Upper lobe of right lung (tissue), 1 donor: ENCODE measurements at places on chromosomes 11 and 22. TPM values are rescaled to one million over a fixed set of nuclear protein-coding genes. Genes with fewer than 3 reads are reported as not detected.

DNA sequence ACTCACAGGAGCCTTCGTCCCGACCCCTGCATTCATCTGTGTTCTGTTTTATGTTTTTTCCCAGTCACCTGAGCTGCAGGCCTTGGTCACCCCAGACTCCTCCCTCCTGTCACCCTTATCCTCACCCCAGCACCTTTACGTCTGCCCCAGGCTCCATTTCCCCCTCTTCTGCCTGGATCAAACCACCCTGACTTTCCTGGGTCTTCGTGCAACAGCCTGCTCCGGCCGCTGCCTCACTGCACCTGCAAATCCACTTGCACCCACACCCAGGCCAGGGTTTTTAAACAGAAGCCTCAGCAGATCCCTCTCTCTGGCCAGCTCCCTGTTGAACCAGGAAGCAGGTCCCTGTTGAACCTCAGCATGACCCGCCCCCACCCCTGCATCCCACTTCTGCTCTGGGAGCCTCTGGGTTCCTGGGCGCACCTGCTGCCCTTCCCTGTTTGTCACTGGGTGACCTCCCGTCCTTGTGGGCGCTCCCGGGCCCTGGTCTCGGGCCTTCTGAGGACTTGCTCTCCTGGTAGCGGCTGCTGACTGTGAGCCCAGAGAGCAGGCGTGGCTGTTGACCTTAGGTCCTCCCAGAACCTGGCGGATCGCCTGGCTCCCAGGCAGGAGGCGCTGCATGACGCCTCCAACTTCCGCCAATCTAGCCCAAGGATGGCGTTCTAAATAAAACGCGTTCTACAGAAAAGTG is 12.8 kb downstream of the MAPK8IP2 start:
- H3K27me3 ChIP-seq: no peaks in the 10 kb centered on the region
- H3K4me3 ChIP-seq: no peak overlapping the region
- no peaks in the 10 kb centered on the region for H3K36me3 ChIP-seq
- H3K4me1 ChIP-seq: no peaks in the 10 kb centered on the region

GRCh38 chr11:19039409-19039808 is 21.1 kb downstream of the MRGPRX2 start:
- H3K27me3 ChIP-seq: no peaks in the 10 kb centered on the region
- no peak overlapping the region for H3K27ac ChIP-seq

DNA sequence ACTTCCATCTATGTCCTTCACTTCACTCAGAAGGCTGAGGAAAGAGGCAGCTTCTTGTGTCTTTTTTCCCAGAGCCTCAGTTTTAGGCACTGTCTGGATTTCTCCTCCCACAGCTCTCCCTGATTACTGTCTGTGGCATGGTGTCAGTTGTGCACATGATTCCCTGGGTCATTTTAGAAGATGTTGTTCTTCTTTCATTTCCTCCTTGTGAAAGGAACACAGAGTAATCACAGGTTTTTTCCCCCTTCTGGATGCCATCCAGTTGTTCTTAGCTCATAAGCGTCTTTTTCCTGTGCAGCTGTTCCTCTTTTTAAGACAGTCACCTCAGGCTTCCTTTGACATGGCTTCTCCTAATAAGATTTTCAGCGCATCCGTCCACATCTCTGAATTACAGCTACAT is 212.2 kb downstream of the FAM181B start:
- no peak overlapping the region for H3K4me3 ChIP-seq
- no peaks in the 10 kb centered on the region for H3K36me3 ChIP-seq
- H3K27me3 ChIP-seq: no peaks in the 10 kb centered on the region
- no peaks in the 10 kb centered on the region for H3K4me1 ChIP-seq
- H3K27ac ChIP-seq: no peak overlapping the region

DNA sequence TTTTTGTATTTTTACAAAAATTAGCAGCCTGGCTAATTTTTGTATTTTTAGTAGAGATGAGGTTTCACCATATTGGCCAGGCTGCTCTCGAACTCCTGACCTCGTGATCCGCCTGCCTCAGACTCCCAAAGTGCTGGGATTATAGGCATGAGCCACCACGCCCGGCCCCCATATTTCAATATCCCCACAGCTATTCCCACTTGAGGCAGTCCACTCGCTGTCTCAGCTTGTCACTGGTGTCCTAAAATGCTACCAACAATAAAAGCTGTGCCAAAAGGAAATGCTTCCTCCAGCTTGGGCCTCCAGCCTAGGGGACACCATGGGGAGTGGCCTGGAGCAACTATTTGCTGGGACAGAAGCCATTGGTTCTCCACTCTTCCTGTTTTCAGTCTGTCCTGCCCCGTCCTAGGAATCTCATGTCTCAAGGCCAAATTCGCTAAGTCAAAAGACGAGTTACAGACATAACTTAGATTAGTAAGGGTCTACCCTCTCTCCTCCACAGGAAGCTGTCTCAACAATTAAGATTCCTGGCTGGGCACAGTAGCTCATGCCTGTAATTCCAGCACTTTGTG is 7.3 kb upstream of the SPINDOC start:
- H3K27me3 ChIP-seq: no peaks in the 10 kb centered on the region
- H3K4me1 ChIP-seq: no peaks in the 10 kb centered on the region
- H3K36me3 ChIP-seq: no peaks in the 10 kb centered on the region
- H3K27ac ChIP-seq: peak overlapping the region; percentile 17
- no peak overlapping the region for H3K4me3 ChIP-seq

GRCh38 chr22:23913306-23913660 is 19.1 kb downstream of the MIF start:
- DNase-seq: no peak
- peak overlapping the region; percentile 88 for H3K27ac ChIP-seq
- H3K4me3 ChIP-seq: peak overlapping the region; percentile 66
- H3K36me3 ChIP-seq: no peaks in the 10 kb centered on the region

- H3K4me3 ChIP-seq: no peak overlapping the region
- peaks cover 58% of the 10 kb centered on the region for H3K36me3 ChIP-seq
- peaks cover 16% of the 10 kb centered on the region for H3K4me1 ChIP-seq
- H3K27ac ChIP-seq: no peak overlapping the region
Observed at GRCh38 chr11:8690374-8691342, 8.1 kb downstream of the RPL27A start.

GRCh38 chr22:21643533-21644357 is 1.6 kb downstream of the SDF2L1 start:
- H3K27ac ChIP-seq: no peak overlapping the region
- H3K4me3 ChIP-seq: peak overlapping the region; percentile 78
- DNase-seq: no peak
- H3K27me3 ChIP-seq: no peaks in the 10 kb centered on the region
- H3K4me1 ChIP-seq: peaks cover 13% of the 10 kb centered on the region
- H3K36me3 ChIP-seq: peaks cover 25% of the 10 kb centered on the region

GRCh38 chr11:77058900-77059299 is 7.9 kb upstream of the CAPN5 start:
- no peaks in the 10 kb centered on the region for H3K36me3 ChIP-seq
- no peak for DNase-seq
- no peaks in the 10 kb centered on the region for H3K27me3 ChIP-seq

DNA sequence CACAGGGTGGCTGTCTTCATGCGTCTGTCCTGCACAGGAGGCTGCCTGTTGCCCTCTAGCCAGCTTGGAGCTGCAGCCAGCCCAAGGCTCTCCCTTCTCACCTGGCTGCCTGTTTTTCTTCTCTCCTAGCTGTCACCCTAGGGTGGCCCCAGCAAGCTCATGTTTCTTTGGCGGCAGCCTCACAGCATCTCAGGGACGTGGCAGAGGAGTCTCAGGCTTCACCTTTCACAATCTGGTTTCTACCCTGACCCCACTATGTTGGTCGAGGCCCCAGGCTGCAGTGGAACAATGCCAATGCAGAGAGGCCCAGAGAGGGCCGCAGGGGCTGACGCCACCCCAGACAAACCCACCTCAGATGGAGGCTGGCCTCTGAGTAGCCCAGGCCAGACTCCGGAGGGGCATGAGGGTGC is 2.5 kb upstream of the CLDN5 start:
- peak overlapping the region; percentile 26 for H3K27ac ChIP-seq
- H3K27me3 ChIP-seq: peaks cover 53% of the 10 kb centered on the region
- DNase-seq: peak; percentile 51
- H3K36me3 ChIP-seq: no peaks in the 10 kb centered on the region

GRCh38 chr11:46736615-46737014 is 17.6 kb downstream of the F2 start:
- H3K4me1 ChIP-seq: no peaks in the 10 kb centered on the region
- peaks cover 4% of the 10 kb centered on the region for H3K36me3 ChIP-seq
- no peak overlapping the region for H3K4me3 ChIP-seq
- H3K27me3 ChIP-seq: no peaks in the 10 kb centered on the region

- H3K4me3 ChIP-seq: no peak overlapping the region
- no peaks in the 10 kb centered on the region for H3K4me1 ChIP-seq
- no peak overlapping the region for H3K27ac ChIP-seq
Observed at GRCh38 chr11:115919341-115920091, 415.3 kb upstream of the CADM1 start.

GRCh38 chr22:28541137-28541536 is 138.5 kb downstream of the TTC28 start:
- H3K4me3 ChIP-seq: no peak overlapping the region
- DNase-seq: no peak
- no peak overlapping the region for H3K27ac ChIP-seq
- H3K27me3 ChIP-seq: no peaks in the 10 kb centered on the region

- no peaks in the 10 kb centered on the region for H3K27me3 ChIP-seq
- H3K4me1 ChIP-seq: no peaks in the 10 kb centered on the region
- no peak for DNase-seq
- no peak overlapping the region for H3K4me3 ChIP-seq
- no peak overlapping the region for H3K27ac ChIP-seq
Observed at GRCh38 chr11:112165049-112165448, 1.2 kb upstream of the IL18 start.

GRCh38 chr22:19965771-19966709 is 24.4 kb upstream of the TXNRD2 start:
- H3K27me3 ChIP-seq: no peaks in the 10 kb centered on the region
- H3K36me3 ChIP-seq: peaks cover 47% of the 10 kb centered on the region
- H3K4me1 ChIP-seq: peaks cover 18% of the 10 kb centered on the region
- DNase-seq: no peak
- H3K4me3 ChIP-seq: no peak overlapping the region

- peaks cover 4% of the 10 kb centered on the region for H3K4me1 ChIP-seq
- H3K27ac ChIP-seq: no peak overlapping the region
- DNase-seq: peak; percentile 71
- no peak overlapping the region for H3K4me3 ChIP-seq
Observed at GRCh38 chr22:36493690-36494110, 12.3 kb upstream of the TXN2 start.

Gene SMIM38
- total RNA-seq: not detected

Gene CHRDL2
- 1.6 TPM for total RNA-seq

Gene DCHS1
- total RNA-seq: 28.0 TPM

Gene SLC25A45
- total RNA-seq: 11.5 TPM

Gene RGL4
- 1.2 TPM for total RNA-seq

Gene AIFM3
- total RNA-seq: 5.7 TPM

Gene ZP1
- total RNA-seq: not detected

Gene APOBEC3F
- 9.0 TPM for total RNA-seq

Gene SNAP29
- total RNA-seq: 24.3 TPM

Gene YPEL1
- 6.7 TPM for total RNA-seq
